Kidney (tissue), 22 donors: ENCODE measurements at places on chromosomes 3 and 15. TPM values are rescaled to one million over a fixed set of nuclear protein-coding genes. Genes with fewer than 3 reads are reported as not detected.

The TRPM1 gene
- not detected for total RNA-seq

The CXCR6 gene
- total RNA-seq = 2.7 TPM

The CYP8B1 gene
- total RNA-seq = 10.4 TPM

The MEX3B gene
- total RNA-seq = 0.91 TPM

The UPK1B gene
- 12.4 TPM for total RNA-seq

The TNFSF10 gene
- 277 TPM for total RNA-seq

DNA sequence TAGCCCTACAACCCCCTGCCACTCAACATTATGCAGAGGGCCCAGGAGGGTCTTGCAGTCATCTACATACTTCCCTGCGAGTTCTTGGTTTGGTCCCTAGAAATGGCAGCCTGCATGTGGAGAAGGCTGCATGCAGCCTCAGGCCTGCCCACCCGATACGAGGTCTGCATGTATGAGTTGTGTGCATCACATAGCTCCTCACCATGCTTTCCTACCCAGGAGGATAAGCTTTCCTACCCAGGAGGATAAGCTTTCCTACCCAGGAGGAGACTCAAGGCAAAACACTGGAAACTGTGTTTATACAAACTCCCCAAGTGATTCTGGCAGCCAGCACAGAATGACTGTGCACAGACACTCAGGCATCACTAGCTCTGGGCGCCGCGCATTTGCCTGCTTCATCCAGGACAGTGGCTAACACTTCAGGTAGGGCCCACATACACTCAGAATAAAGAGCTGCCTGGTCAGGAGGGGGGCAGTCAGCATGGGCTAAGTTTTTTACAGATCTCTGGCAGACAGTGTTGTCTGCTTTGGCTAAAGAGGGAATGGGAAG, 187.7 kb downstream of the THSD4 start:
- no peak for DNase-seq
- H3K27me3 ChIP-seq = no peaks in the 10 kb centered on the region
- no peaks in the 10 kb centered on the region for H3K36me3 ChIP-seq
- no peak overlapping the region for H3K4me3 ChIP-seq
- H3K4me1 ChIP-seq = no peaks in the 10 kb centered on the region

- H3K4me3 ChIP-seq = no peak overlapping the region
- H3K4me1 ChIP-seq = no peaks in the 10 kb centered on the region
Measured at GRCh38 chr3:150528354-150528797, 17.9 kb downstream of the SERP1 start.

GRCh38 chr3:159739166-159739565, 249.5 kb upstream of the IL12A start:
- DNase-seq = no peak
- H3K4me1 ChIP-seq = no peaks in the 10 kb centered on the region
- no peak overlapping the region for H3K4me3 ChIP-seq
- H3K36me3 ChIP-seq = no peaks in the 10 kb centered on the region
- no peak overlapping the region for H3K27ac ChIP-seq
- no peaks in the 10 kb centered on the region for H3K27me3 ChIP-seq

DNA sequence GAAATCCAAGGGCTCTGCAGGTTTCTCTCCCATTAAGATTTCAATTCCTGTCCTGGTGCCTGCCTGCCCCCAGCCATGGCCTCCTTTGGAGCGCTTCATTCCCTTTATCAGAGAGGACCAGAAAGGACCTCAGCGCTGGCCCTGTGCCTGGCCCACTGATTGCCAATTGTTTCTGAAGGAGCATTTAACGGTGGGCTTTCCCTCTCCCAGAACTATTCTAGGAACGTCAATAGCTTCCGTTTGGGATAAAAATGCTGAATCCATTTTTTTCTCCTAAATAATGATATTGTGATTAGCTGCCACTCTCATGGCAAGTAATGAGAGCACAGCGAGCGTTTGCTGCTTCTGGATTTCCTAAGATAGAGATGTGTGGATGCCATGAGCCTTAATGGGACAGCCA, 12.2 kb upstream of the SLC6A1 start:
- H3K27me3 ChIP-seq = no peaks in the 10 kb centered on the region
- H3K4me1 ChIP-seq = no peaks in the 10 kb centered on the region
- H3K36me3 ChIP-seq = no peaks in the 10 kb centered on the region
- no peak overlapping the region for H3K27ac ChIP-seq
- no peak overlapping the region for H3K4me3 ChIP-seq
- DNase-seq = no peak

DNA sequence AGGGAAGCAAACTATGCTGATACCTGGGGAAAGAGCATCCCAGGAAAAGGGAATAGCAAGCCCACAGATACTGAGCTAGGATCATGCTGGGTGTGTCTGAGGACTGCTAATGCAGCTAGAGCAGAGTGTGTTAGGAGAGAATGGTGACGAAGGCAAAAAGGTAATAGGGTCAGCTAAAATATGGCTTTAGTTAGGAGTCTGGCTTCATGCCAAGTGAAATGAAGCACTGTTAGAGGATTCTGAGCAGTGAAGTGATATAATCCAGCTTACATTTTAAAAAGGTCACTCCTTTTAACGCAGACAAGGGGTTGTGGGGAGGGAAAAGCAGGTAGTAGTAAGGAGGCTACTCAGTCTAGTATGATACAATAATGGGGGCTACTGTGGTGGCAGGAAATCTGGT, 30.4 kb downstream of the SECISBP2L start:
- H3K4me3 ChIP-seq = no peak overlapping the region
- no peaks in the 10 kb centered on the region for H3K27me3 ChIP-seq
- H3K36me3 ChIP-seq = peaks cover 11% of the 10 kb centered on the region
- no peak for DNase-seq
- no peaks in the 10 kb centered on the region for H3K4me1 ChIP-seq

GRCh38 chr15:50736823-50737222, 28.7 kb downstream of the SPPL2A start:
- no peak for DNase-seq
- no peak overlapping the region for H3K4me3 ChIP-seq
- H3K27ac ChIP-seq = no peak overlapping the region
- H3K4me1 ChIP-seq = no peaks in the 10 kb centered on the region

DNA sequence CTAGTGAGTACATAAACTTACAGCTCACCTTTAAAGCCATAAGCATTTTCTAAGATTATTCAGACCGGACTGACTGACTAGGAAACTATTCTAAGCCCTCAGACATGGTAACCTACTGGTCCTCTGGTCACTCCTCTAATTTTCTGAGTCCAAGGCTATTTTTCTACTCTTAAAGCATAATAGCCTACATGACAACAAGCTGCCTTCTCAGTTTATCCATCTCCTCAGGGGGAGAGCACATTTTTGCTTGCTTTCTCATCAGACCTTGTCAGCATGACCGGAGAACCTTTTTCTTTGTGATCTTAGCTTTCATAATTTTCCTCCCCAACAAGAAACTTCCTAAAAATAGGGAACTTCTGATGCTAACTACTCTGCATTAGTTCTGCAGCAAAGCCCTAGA, 38.4 kb downstream of the UBP1 start:
- no peaks in the 10 kb centered on the region for H3K27me3 ChIP-seq
- H3K4me3 ChIP-seq = no peak overlapping the region
- no peaks in the 10 kb centered on the region for H3K4me1 ChIP-seq
- no peak for DNase-seq
- no peak overlapping the region for H3K27ac ChIP-seq

DNA sequence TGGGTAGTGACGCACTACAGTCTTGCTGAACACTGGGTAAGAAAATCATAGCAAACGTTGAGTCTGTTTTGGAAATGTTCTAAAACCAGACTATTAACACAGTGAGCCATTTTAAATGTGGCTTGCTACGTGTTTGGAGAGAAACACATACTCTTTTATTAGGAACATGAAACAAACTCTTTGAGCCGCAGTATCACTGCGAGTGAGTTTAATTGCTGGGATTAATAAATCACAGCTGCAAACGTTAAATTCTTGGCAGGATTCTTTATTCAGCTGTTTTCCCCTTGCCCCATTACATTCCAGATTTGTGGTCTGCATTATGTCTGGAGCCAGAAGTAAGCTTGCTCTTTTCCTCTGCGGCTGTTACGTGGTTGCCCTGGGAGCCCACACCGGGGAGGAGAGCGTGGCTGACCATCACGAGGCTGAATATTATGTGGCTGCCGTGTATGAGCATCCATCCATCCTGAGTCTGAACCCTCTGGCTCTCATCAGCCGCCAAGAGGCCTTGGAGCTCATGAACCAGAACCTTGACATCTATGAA, 33.6 kb downstream of the BTD start:
- H3K4me1 ChIP-seq = peaks cover 11% of the 10 kb centered on the region
- H3K4me3 ChIP-seq = no peak overlapping the region
- no peaks in the 10 kb centered on the region for H3K27me3 ChIP-seq

DNA sequence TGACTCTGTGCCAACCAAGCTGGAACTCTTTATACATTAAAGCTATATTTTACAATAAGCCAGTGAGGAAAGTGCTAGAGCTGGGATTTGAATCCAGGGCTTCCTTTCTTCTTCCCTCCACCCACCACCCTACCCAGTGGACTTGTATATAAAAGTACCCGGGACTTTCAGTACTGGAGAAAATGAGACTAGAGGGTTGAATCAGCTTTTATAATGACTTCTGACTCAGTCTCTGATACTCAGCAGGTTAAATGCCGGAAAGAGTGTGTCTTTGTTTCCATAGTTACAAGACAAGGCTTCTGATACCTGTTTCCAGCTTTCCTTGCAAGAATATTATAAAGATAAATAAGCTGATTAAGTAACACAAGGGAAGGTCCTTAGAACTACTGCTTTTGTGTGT, 80.9 kb downstream of the FRMD4B start:
- H3K36me3 ChIP-seq = no peaks in the 10 kb centered on the region
- no peak overlapping the region for H3K4me3 ChIP-seq
- H3K27me3 ChIP-seq = no peaks in the 10 kb centered on the region
- no peak overlapping the region for H3K27ac ChIP-seq
- DNase-seq = no peak
- no peaks in the 10 kb centered on the region for H3K4me1 ChIP-seq

- peaks cover 9% of the 10 kb centered on the region for H3K36me3 ChIP-seq
- H3K4me1 ChIP-seq = no peaks in the 10 kb centered on the region
- no peaks in the 10 kb centered on the region for H3K27me3 ChIP-seq
- H3K27ac ChIP-seq = no peak overlapping the region
- H3K4me3 ChIP-seq = no peak overlapping the region
Measured at GRCh38 chr15:51533672-51534398, 88.7 kb downstream of the DMXL2 start.

DNA sequence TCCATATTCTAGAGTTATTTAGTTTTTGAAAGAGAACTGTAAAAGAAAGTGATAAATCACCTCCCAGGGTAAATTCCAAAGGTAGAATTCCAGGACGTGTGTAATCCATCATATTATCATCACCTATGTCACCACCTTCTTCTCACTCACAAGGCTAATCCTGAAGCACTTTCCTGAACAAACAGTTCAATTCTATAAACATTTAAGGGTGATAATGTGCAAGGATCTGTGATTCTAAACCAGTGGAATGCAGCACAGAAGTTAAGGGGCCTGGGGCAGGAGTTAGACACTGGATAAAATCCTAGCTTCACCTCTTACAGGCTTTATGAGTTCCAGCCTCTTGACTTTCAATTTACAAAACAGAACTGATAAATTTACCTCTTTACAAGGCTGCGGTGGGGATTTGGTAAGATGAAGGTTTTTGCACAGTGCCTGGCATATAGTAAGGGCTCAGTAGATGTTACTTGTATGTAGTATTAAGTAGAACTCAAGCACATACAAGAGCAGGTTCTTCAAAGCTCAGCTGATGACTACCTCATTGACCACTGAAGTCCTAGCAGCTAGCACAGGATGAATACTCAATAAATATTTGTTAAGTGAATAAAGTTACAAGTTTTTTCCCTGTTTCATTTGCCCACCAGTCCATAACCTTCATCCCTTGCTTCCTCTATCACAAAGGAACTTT, 47.3 kb upstream of the CCDC80 start:
- DNase-seq = no peak
- H3K27ac ChIP-seq = no peak overlapping the region
- H3K36me3 ChIP-seq = no peaks in the 10 kb centered on the region
- H3K4me3 ChIP-seq = no peak overlapping the region

- H3K4me3 ChIP-seq = no peak overlapping the region
- no peak for DNase-seq
- H3K27me3 ChIP-seq = no peaks in the 10 kb centered on the region
- H3K4me1 ChIP-seq = no peaks in the 10 kb centered on the region
Measured at GRCh38 chr3:155037508-155038202, 42.5 kb upstream of the MME start.

DNA sequence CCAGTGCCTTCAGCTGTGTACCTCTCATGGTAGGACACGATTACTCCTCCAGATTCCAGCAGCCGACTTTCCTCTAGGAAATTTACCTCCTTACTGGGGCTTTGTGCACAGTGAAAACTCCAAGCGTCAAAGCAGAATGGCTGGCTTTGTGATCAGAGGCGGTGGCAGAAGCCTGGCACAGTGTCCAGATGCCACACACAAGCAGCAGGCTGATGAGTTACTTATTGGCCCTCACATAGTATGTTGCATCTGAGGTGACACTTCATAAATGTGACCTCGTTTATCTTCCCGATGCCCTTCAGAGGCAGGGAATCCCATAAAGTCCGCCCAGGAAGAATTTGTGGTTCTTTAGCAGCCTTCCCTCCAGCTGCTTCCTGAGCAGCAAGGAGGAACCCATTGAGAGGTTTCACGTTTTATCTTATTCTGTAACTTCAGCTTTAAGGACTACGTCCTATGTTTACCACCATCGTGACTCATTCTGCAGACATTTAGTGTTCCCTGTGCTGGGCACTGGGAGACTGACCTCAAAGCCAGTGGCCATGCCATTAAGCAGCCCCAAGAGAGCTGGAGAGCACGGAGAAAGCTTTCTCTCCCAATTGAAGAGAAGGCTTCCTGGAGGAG, 107.1 kb upstream of the C15orf61 start:
- H3K36me3 ChIP-seq = no peaks in the 10 kb centered on the region
- H3K27ac ChIP-seq = no peak overlapping the region
- H3K4me1 ChIP-seq = no peaks in the 10 kb centered on the region
- H3K27me3 ChIP-seq = no peaks in the 10 kb centered on the region
- DNase-seq = peak; percentile 10

- H3K4me3 ChIP-seq = no peak overlapping the region
- H3K4me1 ChIP-seq = no peaks in the 10 kb centered on the region
- no peak overlapping the region for H3K27ac ChIP-seq
- no peaks in the 10 kb centered on the region for H3K36me3 ChIP-seq
- no peaks in the 10 kb centered on the region for H3K27me3 ChIP-seq
Measured at GRCh38 chr3:62554264-62554799, 181.0 kb upstream of the FEZF2 start.

GRCh38 chr15:34691034-34691433, 63.8 kb downstream of the GJD2 start:
- no peaks in the 10 kb centered on the region for H3K4me1 ChIP-seq
- no peaks in the 10 kb centered on the region for H3K27me3 ChIP-seq
- no peaks in the 10 kb centered on the region for H3K36me3 ChIP-seq
- no peak overlapping the region for H3K27ac ChIP-seq
- H3K4me3 ChIP-seq = no peak overlapping the region

- H3K36me3 ChIP-seq = no peaks in the 10 kb centered on the region
- H3K27me3 ChIP-seq = no peaks in the 10 kb centered on the region
- H3K4me3 ChIP-seq = no peak overlapping the region
- H3K27ac ChIP-seq = no peak overlapping the region
- no peaks in the 10 kb centered on the region for H3K4me1 ChIP-seq
- no peak for DNase-seq
Measured at GRCh38 chr3:190401963-190402362, 14.0 kb downstream of the CLDN16 start.

- peaks cover 48% of the 10 kb centered on the region for H3K4me1 ChIP-seq
- no peak overlapping the region for H3K4me3 ChIP-seq
- no peaks in the 10 kb centered on the region for H3K27me3 ChIP-seq
Measured at GRCh38 chr15:57554812-57555179, 36.9 kb upstream of the MYZAP start.
